Stimulated activated CD4-positive, alpha-beta T cell treated with anti-CD3 and anti-CD28 coated beads, Interleukin-2, amount 100 ng/mL, for 24 hours (primary cell): ENCODE measurements at places on chromosomes 6 and 20.

GRCh38 chr6:131831392-131831791 lies 23.6 kb downstream of the ENPP1 start:
- no peak for DNase-seq

GRCh38 chr6:11731423-11731822 lies 47.2 kb downstream of the ADTRP start:
- DNase-seq = no peak

DNA sequence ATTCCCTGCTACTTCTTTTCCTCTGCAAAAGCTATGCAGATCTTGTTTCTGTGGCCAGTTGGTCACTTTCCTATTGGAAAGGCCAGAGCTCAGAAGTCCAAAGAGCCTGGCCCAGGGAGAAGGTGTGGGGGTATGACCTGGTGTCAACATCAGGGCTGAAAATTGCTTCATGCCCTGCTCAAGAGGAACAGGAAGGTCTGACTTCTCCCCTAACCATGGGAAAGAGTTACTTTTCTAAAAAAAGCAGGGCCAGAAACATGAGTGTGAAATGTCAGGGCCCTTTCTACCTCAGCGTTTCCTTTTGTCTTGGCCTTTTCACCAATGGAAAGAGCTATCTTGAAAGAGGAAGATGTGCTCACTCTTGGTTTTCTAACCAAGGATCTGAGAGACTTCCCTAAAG lies 117.4 kb downstream of the MAFB start:
- DNase-seq = no peak

DNA sequence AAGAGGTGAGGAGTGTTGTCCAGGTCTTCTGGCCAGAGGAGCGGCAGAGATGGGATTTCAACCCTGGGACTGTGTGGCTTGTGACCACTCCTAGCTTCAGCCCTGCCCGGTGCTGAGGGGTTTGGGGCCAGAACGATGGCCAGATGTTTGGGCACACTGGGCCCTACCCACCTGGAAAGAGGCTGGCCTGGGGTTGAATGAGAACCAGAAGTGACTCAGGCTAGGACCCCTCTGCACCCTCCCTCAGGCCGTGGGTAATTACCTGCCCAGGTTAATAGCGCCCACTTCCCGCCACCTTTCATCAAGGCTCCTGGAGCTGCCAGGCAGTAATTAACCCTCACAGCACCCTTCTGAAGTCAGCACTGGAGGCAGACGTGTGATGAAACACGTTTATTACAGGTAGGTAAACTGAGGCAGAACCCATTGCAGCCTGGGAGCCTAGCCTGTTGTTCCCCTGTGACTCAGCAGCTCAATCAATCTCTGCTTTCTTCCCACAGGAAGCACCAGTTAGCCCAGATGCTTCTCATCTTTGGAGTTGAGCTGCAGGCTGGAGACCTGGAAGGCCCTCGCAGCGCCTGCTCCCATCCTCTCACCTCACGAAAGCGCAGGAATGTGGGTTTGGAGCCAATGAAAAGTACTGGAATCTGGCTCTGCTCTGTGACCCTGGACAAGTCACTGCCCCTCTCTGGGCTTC lies 120.8 kb downstream of the CEBPB start:
- DNase-seq = no peak

- DNase-seq = no peak
These were observed 17.1 kb downstream of the WRNIP1 start for GRCh38 chr6:2782356-2782708.

- DNase-seq = no peak
These were observed 859 bp upstream of the SMIM29 start for GRCh38 chr6:34249469-34250261.

DNA sequence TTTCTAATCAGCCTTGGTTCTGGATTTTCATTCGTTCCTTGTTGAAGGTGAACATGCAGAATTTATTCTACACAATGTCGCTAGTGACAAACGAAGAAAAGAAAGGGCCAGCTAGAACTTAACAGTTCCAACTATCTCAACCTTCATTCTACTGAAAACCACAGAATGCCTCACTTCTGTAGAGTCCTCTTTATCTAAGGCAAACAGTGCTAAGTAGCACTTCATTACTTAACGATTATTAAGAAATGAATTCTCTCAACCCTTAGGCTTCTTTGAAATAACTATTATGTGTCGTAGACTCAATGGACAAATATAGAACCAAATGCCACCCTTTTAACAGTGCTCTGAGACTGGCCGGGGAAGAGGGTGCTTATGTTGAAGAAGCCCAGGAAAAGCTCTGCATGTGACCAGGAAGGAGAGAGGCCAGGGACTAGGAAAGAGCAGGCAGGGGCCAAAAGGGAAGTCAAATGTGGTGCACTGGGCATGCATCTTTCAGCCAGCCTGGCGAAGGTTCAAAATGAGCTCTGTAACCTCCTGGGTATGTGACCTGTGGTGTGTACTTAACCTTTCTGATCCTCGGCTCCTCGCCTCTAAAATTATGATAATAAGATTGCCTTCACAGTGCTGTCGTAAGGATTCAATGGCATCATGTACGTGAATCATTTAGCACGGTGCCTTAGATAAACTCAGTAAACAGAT lies 55.4 kb upstream of the BMP2 start:
- no peak for DNase-seq
